ENCODE measurements at places on chromosomes 11 and 22.
A peak's percentile ranks its signal among the peaks of the same experiment; 100 is the strongest.

- DNase-seq = peak; percentile 11
These were observed 23.6 kb downstream of the ALX4 start for GRCh38 chr11:44286268-44286880.

DNA sequence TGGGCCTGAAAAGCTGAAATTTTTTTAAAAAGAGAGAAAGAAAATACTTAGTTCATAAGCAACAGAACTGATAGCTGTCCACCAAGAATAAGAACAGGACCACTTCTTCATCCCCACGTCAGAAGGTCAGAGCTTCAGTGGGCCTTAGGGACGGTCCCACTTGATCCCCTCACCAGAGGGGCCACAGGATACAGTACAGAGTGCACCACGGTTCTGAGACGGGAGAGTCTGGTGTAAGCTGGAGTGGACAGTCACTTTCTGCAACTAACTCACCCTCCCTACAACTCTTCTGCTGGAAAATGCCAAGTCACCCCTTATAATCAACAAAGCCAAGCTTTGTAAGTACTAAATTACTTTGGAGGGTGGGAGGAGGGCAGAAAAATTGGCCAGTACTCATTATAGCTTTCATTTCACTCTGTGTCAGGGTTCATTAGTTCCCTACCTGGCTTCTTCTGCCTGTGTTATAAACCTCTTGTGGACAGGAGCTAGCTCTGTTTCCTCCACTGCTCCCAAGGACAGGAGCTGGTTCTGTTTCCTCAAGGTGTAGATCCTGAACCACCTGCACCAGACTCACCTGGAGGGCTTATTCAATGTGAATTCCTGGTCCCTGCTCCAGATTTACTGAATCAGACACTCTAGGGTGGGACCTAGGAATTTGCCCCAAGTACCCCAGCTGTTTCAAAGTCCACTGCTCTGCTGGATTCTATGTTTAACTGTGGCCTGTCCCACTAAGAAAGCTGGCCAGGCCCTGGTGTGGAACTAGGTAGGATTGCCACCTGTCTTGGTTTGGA, 39.6 kb downstream of the SCGB1A1 start:
- no peak for DNase-seq

GRCh38 chr11:68470304-68470811, 9.8 kb downstream of the PPP6R3 start:
- no peak for DNase-seq

DNA sequence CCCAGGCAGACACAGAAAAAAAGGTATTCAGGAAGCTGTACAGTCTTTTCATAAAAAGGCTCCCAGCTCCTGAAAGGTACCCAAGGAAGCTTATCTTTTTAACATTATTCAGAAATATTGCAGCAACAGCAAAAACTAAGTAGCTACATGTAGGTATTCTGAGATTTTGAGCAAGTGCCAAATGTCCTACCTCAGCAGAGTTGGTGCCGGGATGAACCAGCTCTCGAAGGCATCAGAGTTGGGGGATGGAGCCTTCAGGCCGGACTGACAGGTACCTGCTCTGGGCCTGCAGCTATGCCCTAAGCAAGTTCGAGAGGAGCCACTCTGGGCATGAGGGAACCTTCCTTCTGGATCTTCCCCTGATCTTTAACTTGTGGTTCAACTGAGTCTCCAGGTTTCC, 77.1 kb upstream of the TTC12 start:
- DNase-seq = no peak

GRCh38 chr11:85682330-85683305, 3.4 kb downstream of the CCDC89 start:
- DNase-seq = no peak

DNA sequence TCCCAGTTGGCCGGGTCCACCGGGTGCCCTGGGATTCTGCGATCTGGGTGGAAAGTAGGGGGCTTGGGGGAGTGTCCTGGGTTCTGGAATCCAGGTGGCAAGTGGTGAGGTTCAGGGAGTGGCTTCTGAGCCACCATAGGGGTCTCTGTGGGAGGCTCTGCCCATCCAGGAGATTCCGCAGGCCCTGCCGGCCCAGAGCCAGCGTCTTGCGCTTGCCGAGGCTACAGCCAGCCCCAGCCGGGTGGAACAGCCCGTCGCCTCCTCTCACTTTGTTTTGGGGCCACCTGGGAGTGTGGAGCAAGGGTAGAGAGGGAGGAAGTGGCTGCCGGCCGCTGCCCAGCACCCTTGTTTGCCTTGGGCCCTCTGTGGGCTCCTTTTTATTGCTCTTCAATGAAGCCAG, 60.6 kb upstream of the PPP6R3 start:
- DNase-seq = no peak

All from kidney glomerular epithelial cell (primary cell).